Prostate gland (tissue), 2 donors: ENCODE measurements at places on chromosomes 6 and 20. TPM values are rescaled to one million over a fixed set of nuclear protein-coding genes. Genes with fewer than 3 reads are reported as not detected.

GRCh38 chr6:149847939-149848267 lies 16.3 kb downstream of the LRP11 start:
- peaks cover 3% of the 10 kb centered on the region for H3K36me3 ChIP-seq
- H3K4me3 ChIP-seq: no peak overlapping the region
- no peak for DNase-seq
- no peaks in the 10 kb centered on the region for H3K27me3 ChIP-seq
- H3K4me1 ChIP-seq: peaks cover 6% of the 10 kb centered on the region
- H3K27ac ChIP-seq: no peak overlapping the region

DNA sequence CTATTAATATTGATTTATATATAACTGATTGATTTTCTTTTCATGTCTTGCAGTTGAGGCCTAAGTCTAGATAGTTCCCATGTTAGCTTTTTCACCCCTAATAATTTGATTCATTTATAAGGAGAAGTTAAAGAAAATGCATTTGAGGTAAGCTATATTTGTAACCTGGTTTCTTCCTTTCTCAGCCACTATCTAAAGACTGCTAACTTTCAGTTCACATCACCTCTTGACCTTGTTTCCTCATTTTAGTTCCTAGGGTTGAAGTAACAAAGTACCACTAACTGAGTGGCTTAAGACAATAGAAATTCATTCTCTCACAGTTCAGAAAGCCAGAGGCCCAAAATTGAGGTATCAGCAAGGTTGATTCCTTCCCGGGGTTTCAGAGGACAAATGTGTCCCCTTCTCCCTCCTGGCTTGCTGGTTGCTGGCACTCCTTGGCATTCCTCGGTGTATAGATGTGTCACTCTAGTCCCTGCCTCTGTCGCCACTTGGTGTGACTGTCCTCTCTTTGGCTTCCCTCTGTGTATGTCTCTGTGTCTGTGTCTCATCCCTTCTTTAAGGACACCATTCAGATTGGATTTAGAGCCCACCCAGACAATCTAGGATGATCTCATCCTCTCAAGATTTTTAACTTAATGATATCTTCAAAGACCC lies 55.9 kb upstream of the C20orf144 start:
- H3K27me3 ChIP-seq: no peaks in the 10 kb centered on the region
- no peak for DNase-seq
- peaks cover 4% of the 10 kb centered on the region for H3K4me1 ChIP-seq
- no peak overlapping the region for H3K27ac ChIP-seq
- H3K36me3 ChIP-seq: peaks cover 2% of the 10 kb centered on the region

DNA sequence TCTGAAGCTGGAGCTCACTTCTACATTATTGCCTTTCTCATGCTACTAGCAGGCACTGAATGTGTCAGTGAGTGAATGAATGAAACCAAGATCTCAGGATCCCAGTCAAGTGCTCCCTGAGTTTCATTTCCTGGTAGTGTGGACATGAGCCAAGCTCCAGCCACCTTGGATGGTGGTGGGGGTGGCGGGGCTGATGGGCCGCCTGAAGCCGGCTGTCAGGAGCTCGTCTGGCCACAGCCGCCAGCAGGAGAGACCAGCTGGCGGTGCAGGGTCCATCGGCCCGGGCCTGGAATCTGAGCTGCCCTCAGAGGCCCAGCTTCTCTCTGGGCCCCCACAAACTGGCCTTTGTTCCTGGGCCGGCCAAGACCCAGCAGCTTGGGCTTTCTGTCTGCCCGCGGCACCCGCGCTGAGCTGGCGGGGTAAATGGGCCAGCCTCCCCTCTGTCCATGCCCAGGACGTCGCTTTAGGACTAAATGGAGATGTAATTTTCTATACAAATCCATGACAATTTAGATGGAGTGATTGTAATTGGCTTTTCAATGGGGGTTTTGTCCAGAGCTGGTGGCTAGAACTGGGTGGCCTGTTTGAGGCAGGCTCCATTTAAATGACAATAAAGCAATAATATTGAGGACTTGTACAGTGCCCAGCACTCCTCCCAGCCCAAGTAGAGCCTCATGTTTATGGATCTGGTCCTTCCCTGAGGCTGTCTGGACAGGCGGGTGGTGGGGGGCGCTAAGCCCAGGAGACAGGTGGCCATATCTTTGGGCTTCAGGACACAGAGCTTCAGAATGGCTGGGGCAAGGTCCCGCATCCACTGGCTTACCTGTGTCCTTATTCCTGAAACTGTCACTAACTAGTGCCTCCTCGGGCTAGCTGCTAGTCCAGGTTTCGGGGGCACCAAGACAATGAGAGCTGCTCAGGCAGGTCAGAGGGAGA lies 43.5 kb downstream of the NOL4L start:
- DNase-seq: no peak
- no peaks in the 10 kb centered on the region for H3K4me1 ChIP-seq
- H3K36me3 ChIP-seq: no peaks in the 10 kb centered on the region
- no peak overlapping the region for H3K4me3 ChIP-seq

GRCh38 chr6:117617210-117618035 lies 15.1 kb upstream of the GOPC start:
- no peak overlapping the region for H3K27ac ChIP-seq
- no peaks in the 10 kb centered on the region for H3K36me3 ChIP-seq
- no peak for DNase-seq
- no peaks in the 10 kb centered on the region for H3K27me3 ChIP-seq

DNA sequence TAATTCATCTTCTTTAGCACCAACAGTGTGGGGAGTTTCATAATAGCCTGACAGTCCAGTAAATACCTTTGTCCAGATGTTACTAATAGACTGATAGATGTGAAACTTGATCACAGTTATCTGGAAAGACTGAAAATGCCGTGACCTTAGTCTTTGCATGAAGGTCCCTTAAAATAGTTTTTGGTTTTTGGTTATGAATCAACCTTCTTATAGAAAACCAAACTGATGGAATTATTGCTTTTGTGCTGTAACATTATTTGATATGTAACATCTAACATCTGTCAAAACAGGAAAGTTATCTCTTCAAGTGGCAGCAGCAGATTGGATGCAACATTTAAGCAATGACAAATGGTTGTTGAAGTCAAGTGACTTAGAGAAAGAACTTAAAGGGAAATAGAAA lies 190.4 kb downstream of the DOK5 start:
- H3K27me3 ChIP-seq: no peaks in the 10 kb centered on the region
- no peak overlapping the region for H3K27ac ChIP-seq
- H3K36me3 ChIP-seq: no peaks in the 10 kb centered on the region
- H3K4me3 ChIP-seq: no peak overlapping the region
- no peaks in the 10 kb centered on the region for H3K4me1 ChIP-seq

DNA sequence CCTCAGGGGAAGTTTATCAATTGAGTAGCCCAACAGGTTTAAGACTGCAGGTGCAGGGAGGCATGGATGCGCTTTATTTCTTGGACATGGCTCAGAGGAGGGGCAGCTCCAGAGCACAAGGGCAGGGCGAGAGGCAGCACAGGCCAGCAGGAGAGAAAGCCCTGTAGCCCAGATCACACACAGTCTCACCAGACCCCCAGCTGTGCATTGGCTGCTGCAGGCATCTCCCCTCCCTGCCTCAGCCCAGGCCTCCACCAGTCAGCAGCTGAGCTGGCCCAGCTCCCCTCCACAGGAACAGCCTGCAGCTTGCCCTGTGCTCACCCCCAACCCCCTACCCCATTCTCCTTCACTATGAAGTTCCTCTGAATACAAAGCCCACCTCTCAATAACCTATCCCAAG lies 24.7 kb downstream of the MRPL14 start:
- no peaks in the 10 kb centered on the region for H3K36me3 ChIP-seq
- DNase-seq: no peak
- no peak overlapping the region for H3K4me3 ChIP-seq
- H3K27ac ChIP-seq: no peak overlapping the region
- H3K27me3 ChIP-seq: no peaks in the 10 kb centered on the region
- peaks cover 11% of the 10 kb centered on the region for H3K4me1 ChIP-seq

DNA sequence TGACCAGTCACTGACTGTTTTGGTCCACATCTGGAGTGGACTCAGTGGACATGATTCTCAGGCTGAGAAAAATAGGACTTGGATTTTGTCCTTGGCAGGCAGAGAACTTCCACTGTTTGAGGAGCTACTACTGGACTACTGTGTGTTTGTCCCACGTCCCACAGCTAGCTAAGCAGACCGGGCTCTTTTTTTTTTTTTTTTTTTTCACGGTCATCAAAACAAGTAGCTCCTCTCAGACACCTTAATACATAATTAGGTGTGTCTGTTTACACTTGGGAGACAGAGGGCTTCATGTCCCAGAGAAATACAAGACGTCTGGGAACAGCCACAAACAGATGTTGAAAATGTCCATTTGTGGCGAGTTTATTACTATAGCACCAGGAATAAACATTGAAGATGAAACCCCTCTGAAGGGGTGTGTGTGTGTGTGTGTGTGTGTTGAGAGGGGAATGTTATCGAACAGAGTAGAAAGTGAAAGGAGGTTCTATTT lies 155.0 kb upstream of the SUPT3H start:
- H3K4me3 ChIP-seq: no peak overlapping the region
- peaks cover 3% of the 10 kb centered on the region for H3K4me1 ChIP-seq
- peak overlapping the region; percentile 16 for H3K27ac ChIP-seq
- H3K27me3 ChIP-seq: no peaks in the 10 kb centered on the region
- DNase-seq: no peak

DNA sequence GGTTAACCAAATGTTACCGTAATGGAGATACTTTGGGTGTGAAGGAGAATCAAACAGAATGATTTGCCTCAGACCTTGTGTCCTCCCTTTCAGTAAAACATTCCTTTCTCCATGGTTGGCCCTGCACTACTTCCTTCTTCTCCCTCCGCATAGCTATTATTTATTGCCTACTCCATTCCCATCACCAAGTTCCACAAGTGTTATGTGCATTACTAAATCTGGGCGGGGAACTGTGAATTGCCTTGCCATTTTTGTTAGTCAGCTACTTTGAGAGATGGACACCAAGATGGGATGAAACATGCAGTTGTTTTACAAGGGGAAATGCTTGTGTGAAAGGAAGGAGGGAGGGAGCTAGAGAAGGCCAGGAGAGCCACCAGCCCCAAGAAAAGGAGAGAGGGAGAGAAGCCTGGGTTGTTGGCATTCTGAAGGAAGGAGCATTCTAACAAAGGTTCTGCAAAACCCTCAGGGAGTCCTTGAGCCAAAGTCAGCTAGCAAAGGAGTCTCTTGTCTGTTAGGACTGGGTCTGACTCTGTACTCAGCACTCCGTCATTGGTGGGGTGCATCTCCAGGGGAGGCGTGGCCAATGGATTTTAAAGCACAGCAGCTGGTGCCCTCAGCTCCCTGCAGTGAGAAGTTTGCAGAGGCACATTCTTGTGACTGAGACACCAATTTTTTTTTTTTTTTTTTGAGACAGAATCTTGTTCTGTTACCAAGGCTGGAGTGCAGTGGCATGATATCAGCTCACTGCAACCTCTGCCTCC lies 83.6 kb upstream of the CHD6 start:
- H3K27ac ChIP-seq: no peak overlapping the region
- H3K36me3 ChIP-seq: no peaks in the 10 kb centered on the region
- H3K4me3 ChIP-seq: no peak overlapping the region
- DNase-seq: no peak
- H3K4me1 ChIP-seq: no peaks in the 10 kb centered on the region

GRCh38 chr6:105035299-105035698 lies 78.4 kb downstream of the LIN28B start:
- H3K4me1 ChIP-seq: no peaks in the 10 kb centered on the region
- H3K27ac ChIP-seq: no peak overlapping the region
- H3K27me3 ChIP-seq: no peaks in the 10 kb centered on the region
- H3K36me3 ChIP-seq: no peaks in the 10 kb centered on the region
- no peak overlapping the region for H3K4me3 ChIP-seq
- no peak for DNase-seq

DNA sequence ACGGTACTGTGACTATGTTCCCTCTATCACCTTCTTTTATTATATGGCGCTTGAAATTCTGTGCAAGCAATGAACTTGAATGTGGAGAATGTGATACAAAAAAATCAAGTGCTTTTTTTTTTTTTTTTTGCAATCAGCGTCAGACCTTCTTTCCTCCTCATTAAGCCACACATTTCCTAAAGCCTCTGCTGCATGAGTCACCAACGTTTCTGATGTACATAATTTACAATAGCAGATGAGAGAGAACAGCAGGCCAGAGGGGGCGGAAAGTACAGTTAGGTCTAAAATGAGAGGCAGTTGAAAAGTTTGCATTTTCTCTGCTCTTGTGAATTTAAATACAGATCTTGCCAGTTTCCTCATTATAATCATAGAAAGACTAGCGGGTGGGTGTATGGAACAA lies 114.6 kb upstream of the RIPOR2 start:
- no peak for DNase-seq
- no peaks in the 10 kb centered on the region for H3K36me3 ChIP-seq

DNA sequence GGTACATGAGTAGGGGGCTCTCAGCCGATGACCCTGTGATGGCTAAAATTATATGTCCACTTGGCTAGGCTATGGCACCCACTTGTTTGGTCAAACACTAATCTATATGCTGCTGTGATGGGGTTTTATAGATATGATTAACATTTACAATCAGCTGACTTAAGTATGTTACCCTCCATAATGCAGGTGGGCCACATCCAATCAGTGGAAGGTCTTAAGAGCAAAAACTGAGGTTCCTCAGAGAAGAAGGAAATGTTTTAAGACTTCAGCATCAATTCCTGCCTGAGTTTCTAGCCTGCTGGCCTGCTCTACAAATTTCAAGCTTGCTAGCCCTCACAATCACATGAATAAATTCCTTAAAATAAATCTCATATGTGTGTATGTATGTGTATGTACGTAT lies 18.9 kb upstream of the MAK start:
- no peaks in the 10 kb centered on the region for H3K27me3 ChIP-seq
- H3K4me1 ChIP-seq: no peaks in the 10 kb centered on the region
- no peak overlapping the region for H3K27ac ChIP-seq
- H3K36me3 ChIP-seq: no peaks in the 10 kb centered on the region
- DNase-seq: no peak

DNA sequence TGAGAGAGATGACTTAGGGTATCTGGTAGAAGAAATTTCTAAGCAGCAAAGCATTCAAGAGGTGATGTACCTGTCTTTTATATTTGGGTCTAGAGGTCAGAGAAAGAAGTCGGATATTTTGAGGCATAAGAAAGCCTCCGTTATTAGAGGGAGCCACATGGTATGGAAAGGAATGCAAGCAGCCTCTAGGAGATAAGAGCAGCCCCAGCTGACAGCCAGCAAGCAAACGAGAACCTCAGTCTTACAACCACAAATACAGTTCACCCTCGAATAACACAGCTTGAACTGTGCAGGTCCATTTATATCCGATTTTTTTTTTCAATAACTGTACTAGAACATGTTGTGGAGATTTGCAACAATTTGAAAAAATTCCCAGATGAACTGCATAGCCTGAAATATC lies 190.7 kb upstream of the VGLL2 start:
- no peak for DNase-seq
- H3K27ac ChIP-seq: no peak overlapping the region
- no peak overlapping the region for H3K4me3 ChIP-seq
- H3K36me3 ChIP-seq: no peaks in the 10 kb centered on the region
- H3K27me3 ChIP-seq: peaks cover 3% of the 10 kb centered on the region
- H3K4me1 ChIP-seq: no peaks in the 10 kb centered on the region

The POM121L2 gene
- total RNA-seq: 0.62 TPM
